GM18507 (cell line): ENCODE measurements at places on chromosomes 3 and 15.
A peak's percentile ranks its signal among the peaks of the same experiment; 100 is the strongest.

DNA sequence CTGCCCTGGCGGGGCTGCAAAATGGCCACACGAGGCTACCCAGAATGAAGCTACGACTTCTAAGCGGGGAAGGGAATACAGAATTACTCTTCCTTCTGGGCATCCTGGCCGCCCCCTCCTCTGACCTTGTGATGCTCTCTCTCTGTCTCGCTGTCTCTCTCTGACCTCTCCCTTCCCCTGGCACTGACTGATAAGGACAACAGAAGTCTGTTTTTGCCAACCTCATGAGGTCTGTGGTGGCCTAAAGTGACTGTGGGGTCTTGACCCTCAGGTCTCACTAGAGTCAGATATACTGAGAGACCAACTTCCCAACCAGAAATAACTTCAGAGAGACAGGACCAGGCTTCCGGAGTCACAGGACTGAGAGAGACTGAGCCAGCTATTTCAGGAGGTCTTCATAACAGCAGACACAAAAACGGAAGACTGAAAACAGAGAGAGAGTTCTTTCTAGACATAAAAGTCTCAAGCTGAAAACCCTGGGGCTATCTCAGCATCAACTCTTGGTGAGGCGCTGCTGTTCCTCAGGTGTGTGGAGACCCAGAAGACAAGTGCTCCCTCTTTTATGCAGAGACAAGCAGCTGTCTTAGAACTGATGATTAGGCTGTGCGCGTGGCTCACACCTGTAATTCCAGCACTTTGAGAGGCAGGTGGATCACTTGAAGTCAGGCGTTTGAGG is 38.2 kb upstream of the CFAP161 start:
- DNase-seq = no peak

DNA sequence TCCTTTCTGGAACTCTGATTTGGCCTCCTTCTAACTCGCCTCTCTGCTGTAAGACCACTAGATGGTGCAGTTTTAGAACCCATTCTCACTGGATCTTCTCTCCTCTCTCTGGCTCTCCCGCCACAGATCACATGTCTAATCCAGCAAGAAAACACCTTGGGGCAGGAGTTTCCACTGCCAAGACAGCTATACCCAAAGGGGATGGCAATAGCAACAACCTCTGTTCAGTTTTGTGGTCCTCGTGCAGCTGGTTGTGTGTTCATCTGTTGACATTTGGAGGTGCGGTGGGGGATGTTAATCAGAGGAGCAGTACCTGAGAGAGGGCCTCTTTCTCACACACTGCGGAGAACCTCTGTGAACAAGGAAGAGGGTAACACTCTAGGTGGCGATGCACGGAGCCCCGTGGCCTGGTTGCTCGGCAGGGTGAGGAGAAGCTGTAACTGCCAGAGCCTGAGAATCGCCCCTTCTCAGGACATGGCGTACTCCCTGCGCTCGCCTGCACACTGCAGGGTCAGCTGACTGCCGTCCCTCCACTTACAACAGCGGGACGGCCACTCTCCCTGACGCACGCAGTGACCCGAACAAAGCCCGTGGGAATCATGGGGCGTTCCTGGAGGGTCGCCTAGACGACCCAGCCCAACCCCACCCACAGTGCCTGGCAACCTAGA is at the start of gene TEX55:
TEX55 (plus strand) TSS at position 666 of the 668 bp plus-strand sequence. CDS start 25 bp downstream, outside the sequence.
- peak; percentile 35 for DNase-seq

DNA sequence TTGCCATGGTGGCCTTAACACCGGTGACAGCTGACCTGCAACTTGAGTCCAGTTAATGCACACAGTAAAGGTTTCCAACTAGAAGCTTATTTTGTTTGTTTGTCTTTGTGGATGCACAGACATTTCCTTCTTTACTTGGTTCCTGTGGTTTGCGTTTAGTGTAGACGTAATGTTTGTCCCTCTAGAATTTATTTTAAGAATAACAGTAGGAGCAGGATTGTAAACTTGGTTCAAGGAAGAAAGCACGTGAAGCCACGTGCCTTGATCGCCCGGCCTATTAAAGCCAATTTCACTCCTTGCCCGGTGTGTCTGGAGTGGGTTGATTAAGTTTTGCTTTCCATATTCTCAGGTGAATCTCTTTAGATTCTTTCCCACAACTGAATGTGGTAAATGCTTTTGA is 263.2 kb upstream of the C2CD4B start:
- DNase-seq = no peak

GRCh38 chr15:99279290-99279689 is 28.0 kb downstream of the LRRC28 start:
- DNase-seq = no peak

DNA sequence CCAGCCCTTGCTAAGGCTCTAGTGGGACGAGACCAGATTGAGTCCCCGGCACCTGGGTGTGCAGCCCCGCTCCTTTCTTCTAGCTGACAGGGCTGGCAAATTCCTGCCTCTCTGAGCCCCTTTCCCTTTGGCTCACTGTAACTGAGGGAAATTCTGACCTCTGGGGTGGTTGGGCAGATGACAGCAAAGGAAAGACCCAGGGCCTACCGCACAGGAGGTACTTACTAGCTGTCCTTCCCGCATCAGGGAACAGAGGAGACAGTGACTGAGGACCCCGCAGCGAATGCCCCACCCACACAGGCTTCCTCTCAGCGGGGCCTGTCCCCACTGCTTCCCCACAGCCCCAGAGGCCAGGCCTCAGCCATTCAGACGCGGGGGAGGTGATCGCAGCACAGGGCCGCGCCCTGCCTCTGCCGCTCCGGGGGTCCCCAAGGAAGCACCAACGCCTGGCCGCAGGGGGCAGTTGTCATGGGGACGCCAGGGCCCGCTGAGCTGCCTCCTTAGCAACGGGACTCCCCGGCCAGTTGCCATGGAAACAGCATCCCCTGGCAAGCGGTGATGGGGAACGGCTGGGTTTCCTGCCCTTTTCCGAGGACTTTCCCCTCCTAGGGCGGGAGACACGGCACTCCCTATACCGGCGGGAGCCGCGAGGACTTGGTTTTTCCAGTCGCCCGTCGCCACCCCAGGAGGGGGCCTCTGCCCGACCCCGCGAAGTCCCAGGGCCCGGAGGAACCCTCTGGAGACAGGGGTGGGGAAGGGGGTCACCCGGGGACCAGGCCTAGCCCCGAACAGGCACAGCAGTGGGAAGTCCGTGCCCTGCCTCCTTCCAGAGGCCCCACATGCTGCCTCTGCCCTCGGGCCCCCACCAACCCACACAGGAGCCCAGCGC is 50.1 kb downstream of the HCN4 start:
- peak; percentile 36 for DNase-seq

DNA sequence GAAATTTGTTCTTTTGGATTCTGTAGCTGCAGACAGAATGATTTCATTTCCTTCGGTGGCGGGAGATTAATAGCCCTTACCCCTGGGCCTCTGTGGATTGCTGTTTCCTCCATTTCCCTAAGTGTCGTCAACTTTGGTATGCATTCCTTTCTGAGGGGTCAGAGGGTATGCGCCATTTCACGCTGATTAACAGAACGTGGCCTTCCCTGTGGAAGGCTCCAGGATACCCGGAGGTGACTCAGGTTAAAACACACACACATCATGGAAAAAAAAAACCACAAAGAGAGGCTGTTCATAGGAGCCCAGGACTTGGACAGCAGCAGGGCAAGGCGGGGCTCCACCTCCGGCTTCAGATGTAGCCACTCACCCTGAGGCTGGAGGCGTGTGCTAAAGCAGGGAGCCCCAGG is 51.9 kb downstream of the EPHB1 start:
- no peak for DNase-seq

- DNase-seq = no peak
Observed at GRCh38 chr3:131250466-131250865, 131.1 kb upstream of the NUDT16 start.

GRCh38 chr3:2643606-2644005 is 466.6 kb downstream of the IL5RA start:
- DNase-seq = no peak

DNA sequence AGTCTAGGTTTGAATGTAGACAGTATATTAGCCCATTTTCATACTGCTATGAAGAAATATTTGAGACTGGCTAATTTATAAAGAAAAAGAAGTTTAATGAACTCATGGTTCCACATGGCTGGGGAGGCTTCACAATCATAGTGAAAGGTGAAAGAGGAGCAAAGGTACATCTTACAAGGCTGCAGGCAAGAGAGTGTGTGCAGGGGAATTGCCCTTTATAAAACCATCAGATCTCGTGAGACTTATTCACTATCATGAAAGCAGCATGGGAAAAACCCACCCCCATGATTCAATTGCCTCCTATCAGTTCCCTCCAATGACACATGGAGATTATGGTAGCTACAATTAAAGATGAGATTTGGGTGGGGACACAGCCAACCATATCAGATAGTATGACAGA is 440.1 kb upstream of the ARHGEF26 start:
- DNase-seq = no peak

- no peak for DNase-seq
Observed at GRCh38 chr3:35484929-35485530, 154.3 kb upstream of the ARPP21 start.

DNA sequence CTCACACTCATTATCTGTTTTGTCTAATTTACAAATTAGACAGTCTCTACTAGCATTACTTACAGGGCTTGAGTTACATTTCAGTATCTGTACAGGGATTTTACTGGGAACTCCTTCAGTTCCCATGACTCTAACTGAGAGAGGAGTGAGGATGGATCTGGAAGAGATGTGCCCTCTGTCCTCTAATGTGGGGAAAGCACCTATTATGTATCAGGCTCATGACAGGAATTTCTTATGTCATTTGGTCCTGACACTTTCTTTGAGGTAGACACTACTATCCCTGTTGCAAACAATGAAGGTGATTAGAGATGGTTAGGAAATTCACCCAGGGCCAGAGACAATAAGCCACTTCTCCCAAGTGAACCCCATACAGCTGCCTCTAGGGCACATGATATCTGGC is 10.9 kb upstream of the NCKIPSD start:
- no peak for DNase-seq

GRCh38 chr15:60875681-60876080 is 353.4 kb downstream of the RORA start:
- DNase-seq = no peak

DNA sequence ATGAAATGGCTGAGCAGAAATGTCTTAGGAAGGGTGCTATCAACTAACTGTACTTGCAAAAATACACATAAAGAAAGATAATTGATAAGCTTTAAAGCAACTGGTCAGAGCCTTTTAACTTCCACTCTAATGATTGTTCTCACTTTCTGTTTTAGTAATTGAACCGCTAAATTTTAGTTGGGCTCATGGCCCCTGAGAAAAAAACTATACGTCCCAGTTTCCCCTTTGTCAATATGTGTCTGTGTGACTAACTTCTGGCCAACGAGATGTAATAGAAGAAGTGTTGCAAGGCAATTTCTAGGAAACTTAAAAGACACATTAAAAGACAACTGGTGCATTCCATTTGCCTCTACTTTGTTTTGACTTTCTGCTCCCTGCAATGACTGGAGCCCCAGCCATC is 223.9 kb downstream of the NR1D2 start:
- DNase-seq = no peak

DNA sequence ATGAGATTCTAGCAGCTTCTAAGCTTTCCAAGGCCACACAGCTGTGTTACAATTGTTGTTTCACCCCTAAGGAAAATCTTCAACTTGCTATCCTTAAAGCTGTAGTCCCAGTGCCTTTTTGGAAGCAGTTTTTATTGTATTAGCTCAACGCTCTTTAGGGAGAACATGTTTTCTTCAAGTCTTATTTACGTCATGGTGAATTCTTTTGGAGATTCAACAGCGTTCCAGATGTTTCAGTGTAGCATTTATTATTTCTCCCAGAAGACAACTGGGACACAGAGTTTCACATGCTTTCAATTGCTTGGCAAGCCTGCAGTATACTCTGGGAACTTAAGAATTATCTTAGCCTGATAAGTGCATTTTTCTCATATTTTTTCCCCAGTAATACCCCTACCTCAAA is 888.3 kb downstream of the PLOD2 start:
- DNase-seq = no peak

- no peak for DNase-seq
Observed at GRCh38 chr15:22263738-22264137, 183.4 kb downstream of the OR4M2 start.

DNA sequence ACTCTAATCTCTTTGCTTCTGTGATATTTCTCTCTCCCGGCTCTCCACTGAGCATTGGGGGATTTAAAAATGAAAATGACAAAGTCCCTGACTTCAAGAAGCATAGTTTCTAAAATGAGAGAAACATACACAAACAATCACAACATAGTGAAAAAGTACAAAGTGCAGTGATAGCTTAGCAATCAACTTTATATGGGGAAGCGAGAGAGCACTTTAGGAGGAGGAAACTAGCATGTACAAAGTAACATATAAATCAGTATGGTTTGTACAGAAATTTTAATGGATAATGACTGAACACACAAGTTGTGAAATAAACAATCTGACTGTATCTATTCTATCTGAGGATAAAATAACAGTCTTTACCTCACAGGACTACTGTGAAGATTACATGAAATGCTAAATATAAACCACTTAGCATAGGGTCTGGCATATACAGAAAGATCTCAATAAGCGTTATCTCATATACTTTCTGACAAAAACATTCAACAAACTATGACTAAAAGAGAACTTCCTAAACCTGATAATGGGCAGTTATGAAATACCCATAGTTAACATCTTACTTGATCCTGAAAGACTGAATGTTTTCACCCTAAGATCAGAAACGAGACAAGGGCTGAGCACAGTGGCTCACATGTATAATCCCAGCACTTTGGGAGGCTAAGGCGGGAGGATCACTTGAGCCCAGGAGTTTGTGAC is 61.2 kb downstream of the PEAK1 start:
- no peak for DNase-seq

DNA sequence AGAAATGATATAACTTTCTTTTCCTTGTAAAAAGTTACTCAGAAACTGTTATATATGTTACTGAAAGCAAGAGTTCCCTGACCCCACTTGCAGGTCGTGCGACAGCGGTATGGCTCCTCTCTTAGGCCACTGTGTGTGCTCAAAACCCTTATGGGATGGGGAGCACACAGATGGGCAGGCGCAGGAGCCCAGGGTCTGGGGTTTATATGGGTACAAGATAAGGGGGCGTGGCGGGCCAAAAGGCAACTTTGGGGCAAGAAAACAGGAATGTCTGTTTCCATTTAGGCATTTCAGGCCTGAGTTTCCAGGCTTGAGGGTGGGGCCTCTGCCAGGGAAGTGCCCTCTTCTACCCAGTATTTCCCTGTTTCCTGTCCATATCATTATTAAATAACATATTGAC is 736.5 kb downstream of the VGLL3 start:
- no peak for DNase-seq

DNA sequence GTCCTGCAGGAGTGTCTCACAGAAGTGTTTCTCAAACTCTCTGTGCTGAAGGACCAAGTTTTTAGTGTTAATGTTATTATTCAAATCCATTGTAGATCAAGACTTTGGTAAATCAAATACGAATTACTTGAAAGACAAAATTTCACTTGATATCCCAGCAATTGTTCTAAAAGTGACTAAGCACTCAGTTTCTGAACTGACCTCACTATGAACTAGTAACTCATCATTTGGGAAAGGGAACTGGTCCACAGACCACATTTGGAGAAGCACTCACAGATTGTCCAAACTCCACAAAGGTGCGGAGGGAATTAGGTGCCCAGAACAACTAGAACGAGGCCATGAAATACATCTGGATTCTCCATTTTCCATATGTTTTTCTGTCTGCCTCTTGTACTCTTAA is 25.6 kb downstream of the FAM43A start:
- no peak for DNase-seq
